ENCODE measurements at places on chromosomes 2 and 18.
A peak's percentile ranks its signal among the peaks of the same experiment; 100 is the strongest.

GRCh38 chr18:44526705-44527415 is 153.8 kb upstream of the SETBP1 start:
- no peak for DNase-seq

- peak; percentile 78 for DNase-seq
Observed at GRCh38 chr18:77067291-77068061, 65.1 kb downstream of the MBP start.

GRCh38 chr2:10022445-10022844 is 20.9 kb upstream of the KLF11 start:
- DNase-seq, result no peak

DNA sequence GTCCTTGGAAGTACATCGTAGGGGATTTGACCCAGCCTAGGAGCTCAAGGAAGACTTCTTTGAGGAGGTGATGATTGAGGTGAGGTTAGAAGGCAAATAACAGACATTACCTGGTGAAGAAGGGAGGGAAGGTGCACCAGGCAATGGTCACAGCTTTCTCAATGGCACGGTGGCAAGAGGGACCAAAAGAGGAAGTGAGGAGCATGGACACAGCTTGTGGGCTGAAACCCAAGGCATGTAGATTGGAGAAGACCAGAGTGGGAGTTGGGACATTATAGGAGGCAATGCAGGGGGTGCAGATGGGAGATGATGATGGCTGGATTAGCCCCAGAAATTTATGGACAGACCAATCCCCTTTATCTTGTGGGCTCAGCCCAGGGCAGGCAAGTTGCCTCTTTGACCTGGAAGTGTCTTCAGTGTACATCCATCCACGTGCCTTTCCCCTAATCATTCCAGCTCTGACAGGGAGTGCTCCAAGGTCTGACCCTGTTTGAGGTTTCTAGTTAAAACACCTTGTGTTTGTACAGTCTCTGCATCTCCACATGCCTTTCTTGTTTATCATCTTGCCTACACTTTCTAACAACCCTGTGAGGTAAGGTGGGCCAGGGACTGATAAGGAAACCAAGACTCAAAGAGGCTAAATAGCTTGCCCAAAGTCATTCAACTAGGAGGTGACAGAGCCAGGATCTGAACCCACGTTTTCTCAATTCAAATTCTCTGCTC is 59.1 kb downstream of the NRP2 start:
- DNase-seq, result no peak

DNA sequence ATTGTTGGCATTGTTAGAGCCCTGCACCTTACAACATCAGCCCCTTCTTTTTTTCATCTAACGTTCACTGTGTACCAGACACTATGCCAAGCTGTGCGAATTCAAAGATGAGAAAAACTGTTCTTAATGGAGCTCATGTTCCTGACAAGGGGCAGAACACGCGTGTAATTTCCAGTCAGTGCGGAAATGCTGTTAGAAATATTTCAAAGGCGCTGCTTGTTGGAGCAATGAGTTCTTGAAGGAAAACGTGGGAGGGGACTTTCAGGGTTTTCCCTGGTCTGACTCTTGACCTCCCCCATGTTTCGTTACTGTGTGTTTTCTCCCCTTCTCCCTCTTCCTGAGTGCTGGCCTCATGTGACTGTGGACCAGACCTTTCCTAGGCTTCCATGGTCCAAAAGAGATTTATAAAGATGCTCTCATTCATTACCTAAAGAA is 1.5 kb downstream of the MTHFD2 start:
- DNase-seq, result peak; percentile 85

GRCh38 chr18:13268158-13269012 is 49.8 kb downstream of the LDLRAD4 start:
- DNase-seq, result no peak

DNA sequence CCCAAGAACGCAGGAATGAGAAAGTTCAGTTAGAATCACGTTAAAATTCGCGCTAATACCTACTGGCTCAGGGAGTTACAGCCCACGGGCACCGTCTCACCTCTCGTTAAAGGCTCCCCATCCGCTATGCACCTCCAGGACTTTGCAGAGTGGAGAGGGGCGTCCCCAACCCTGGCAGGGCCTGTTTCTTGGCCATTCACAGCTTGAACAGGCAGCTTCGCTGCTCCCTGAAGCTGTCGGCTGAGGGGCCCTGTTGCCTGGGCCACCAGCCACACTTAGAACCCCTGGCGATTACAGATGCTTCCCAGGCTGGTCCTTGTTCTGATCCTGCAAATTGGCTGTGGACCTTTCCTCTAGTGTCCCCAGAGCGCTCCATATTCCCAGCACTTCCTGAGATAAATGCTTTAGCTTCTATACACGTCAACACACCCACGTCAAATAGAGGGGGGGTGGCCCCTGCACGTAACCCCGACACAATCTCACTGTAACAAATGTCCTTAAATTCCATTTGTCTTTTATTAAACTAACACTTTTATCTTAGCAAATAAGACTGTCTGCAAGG is 16.8 kb upstream of the SNTG2 start:
- no peak for DNase-seq

GRCh38 chr2:232038881-232039485 is 77.5 kb downstream of the DIS3L2 start:
- no peak for DNase-seq

DNA sequence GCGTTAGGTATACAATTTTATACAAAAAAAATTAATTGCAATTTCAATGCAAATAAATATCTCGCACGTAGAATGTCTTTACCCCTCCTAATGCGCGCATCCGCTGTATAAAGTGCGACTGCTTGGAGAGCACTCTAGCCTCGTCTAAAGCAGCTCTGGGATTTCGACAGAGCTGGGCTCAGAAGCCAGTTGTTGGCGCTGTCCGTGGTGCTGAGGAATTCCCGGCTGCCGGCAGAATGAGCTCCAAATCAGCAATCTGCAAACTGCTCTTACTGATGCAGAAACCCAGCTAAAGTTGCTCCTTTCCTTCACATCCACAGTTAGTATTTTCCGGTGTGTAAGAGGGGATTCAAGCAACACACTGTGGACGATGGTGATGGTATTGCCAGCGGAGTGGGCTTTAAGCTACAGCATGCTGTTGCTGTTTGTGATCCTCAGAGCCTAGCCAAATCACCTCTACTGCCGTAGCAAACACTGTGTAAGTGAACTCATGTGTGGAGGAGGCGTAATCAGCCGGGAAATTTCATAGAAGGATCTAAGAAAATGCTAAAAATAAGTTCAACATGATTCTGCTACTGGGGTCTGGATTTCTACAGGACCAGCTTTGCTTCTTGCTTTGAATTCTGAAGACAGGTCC is at the start of gene VWC2L:
Gene VWC2L (plus strand): TSS at position 137 of the 637 bp plus-strand sequence. CDS start 3,140 bp downstream, outside the sequence.
- DNase-seq, result peak; percentile 55

- no peak for DNase-seq
Observed at GRCh38 chr2:186610785-186611184, 20.9 kb downstream of the ITGAV start.

GRCh38 chr2:9001229-9001628 is 2.3 kb downstream of the MBOAT2 start:
- DNase-seq, result no peak

DNA sequence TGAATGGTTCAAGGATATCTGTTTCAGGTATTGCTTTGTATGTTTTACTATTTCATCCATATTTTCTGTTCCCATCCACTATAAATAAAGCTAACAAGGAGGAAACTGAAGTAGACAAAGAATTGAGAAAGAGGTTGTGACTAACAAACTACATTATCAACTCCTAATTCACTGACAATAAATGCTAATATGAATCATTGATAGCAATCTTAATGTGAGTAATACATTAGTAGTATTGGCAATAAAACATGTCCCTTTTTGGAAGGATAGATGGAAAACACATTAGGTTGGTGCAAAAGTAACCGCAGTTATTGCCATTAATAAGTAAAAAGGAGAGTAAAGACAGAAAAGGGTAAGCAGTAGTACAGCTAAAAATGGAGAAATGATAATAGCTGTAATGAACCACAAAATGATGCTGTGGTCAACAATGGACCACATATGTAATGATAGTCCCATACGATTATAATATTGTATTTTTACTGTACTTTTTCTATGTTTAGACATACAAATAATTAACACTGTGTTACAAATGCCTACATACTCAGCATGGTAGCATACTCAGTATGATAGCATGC is 104.7 kb downstream of the THADA start:
- no peak for DNase-seq

GRCh38 chr18:36582988-36583745 is 245.6 kb downstream of the TPGS2 start:
- DNase-seq, result no peak

GRCh38 chr2:216316743-216317142 is 55.5 kb downstream of the MARCHF4 start:
- DNase-seq, result no peak

DNA sequence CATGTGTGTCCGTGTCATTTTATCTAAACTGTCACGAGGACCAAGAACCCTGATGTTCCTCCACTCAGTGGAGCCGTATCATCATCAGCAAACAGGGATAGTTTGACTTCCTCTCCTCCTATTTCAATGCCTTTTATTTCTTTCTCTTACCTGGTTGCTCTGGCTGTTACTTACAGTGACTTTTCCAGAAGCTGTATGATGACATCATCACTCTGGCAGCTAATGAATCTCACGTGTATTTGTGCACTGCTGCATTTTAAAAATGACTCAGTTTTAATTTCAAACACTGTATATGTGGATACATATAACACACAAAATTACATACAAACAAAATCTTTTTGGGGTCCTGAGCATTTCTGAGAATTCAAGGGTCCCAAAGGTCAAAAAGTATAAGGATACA is 481.4 kb downstream of the CDH2 start:
- DNase-seq, result no peak
